ENCODE measurements at places on chromosomes 2 and 18.

DNA sequence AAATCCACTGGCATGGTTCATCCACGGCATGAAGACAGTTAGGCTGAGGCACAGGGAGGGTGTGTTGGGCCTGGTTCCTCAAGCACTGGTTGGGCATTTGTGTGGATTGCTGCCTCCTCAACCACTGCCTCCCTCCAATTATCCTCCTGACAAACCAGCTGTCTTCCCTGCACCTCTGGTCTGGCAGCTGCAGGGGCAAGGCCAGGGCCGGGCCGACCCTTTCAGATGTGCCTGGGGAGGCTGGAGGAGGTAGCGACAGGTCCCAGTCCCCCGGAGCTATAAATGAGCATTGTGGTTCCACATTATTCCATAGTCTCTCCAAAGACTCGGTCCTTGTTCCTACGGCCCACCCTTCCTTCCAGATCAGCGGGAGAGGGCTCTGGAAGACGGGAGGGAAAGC is 86.2 kb downstream of the MBP start:
- no peak for DNase-seq

DNA sequence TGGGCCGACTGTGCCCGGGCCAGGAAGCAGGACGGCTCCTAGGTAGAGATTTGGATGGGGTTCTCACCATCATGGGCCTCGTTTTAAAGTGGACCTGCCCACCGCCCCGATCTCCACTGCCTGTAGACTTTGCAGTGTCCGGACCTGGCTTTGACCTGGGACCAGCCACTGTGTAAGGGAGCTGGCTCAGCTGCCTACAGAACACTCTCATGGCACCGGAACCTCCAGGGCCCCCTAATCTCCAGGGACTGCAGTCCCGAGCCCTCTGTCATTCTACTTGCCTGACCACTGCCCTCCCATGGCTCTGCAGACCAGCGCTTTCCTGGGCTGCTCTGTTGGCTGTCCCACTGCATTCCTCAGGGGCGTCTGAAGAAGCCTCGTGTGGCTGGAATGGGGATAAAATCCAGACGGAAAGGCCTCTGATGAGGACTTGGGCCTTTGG is 120.8 kb downstream of the GLI2 start:
- no peak for DNase-seq

DNA sequence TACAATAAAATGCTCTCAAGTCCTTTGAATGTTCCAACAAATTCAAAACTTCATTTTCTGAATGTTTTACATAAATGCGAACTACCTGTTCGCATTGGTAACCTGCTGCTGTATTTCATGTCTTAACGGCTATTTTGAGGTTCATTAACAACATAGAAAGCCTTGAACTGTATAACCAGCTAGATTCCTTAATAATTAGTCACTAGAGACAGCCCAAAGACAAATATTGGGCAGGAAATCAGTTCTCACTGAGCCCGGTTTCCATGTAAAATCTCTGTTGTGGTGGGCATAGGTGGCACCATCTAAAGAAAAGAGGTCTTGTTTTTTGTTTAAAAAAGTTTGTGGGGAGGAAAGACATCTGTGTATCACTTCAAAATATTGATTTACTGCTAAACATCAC is 29.2 kb downstream of the PDIA6 start:
- DNase-seq: no peak

DNA sequence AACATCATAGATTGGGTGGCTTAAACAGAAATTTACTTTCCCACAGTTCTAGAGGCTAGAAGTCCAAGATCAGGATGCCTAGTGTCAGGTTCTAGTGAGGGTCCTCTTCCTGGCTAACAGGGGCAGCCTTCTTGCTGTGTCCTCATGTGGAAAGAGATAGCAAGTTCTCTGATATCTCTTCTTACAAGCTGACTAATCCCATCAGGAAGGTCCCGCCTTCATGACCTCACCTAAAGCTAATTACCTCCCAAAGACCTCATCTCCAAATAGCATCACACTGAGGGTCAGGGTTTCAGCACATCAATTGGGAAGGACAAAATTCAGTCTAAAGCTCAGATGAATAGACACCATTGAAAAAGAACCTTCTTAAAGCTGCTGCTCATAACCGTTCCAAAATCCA is 22.9 kb downstream of the ACVR1 start:
- no peak for DNase-seq

GRCh38 chr2:232073026-232073425 is 111.5 kb downstream of the DIS3L2 start:
- no peak for DNase-seq

DNA sequence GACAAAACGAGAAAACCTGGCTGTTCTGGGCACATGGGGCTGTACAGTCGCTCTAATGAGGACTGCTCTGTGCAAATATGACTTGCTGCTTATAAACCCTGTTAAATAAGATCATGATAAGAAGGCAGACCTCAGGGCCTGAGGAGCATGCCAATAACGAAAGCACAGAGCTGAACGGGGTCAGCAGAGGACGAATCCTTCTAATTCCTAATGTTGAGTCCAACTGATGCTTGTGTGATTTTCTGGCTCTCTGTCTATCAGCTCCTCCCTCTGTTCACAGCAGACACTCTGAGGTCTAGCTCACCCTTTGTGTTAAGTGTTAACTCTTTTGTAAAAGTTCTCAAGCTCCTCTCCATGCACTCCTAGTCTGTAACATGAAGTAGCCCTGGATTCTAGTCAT is 167.2 kb upstream of the REV1 start:
- DNase-seq: no peak

GRCh38 chr18:31213641-31214040 is 51.0 kb upstream of the DSC1 start:
- no peak for DNase-seq

DNA sequence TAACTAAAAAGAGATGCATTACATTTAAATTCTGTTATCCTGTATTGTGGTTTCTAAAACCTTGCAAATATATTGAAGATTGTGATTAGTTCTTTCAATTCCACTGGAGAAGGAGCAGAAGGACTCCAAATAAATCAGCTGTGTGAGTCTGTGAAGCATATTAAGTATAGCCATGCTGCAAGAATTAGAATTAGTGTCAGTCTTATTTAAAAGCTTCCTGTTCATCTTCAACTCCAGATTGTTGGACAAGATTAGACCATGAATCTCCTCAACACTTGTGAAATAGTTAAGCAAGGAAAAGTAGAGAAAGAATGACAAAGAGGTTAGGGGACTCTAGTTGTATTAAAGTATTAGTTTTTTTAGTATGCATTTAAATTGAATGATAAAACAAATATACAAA is 92.5 kb upstream of the LRP1B start:
- DNase-seq: no peak

DNA sequence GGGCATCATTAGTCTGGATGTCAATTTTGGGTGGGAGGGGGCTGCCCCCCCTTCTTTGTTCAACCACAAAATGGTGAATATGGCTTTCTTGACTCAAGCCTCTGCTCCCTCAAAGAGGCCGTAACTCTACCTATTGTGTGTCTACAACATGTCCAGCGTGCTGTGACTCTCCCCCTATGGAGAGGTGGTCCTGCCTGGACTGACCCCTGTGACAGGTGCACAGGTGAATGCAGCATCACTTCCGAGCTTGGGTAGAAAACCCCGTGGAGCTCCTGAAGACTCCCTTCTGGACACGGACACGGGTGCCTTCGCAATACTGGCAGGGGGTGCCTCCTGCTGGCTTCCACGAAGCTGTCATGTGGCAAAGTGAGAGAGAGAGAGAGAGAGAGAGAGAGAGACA is 397.8 kb downstream of the GALR1 start:
- no peak for DNase-seq

DNA sequence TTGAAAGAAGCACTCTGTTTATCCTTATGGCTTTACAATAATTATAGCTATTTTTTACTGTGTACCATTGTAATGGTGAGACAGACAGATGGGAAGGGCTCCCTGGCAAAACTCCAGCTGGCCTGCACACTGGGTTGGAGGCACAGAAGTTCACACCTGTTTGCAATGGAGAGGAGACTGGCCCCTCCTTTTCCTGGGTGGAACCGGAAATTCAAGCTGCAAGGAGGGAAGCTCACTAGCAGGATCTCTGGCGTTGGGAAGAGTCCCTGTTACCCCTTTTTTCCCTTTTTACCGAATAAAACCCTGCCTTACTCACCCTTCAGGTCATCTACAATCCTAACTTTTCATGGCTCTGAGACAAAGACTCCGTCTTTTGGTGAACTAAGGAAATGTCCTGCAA is 100.3 kb upstream of the TFPI start:
- no peak for DNase-seq

DNA sequence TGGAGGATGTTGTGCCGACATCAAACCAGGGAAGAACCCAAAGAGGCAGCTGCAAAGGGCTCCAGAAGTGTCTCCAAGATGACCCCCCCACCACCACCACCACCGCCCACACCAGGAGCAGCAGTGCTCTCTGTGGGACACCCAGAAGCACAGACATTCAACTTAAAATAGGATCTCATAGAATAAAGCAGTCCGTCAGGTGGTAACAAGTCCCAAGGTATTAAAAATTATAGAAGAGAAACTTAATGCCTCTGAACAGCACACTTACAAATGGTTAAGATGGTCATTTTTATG is 155.5 kb upstream of the ID2 start:
- no peak for DNase-seq

DNA sequence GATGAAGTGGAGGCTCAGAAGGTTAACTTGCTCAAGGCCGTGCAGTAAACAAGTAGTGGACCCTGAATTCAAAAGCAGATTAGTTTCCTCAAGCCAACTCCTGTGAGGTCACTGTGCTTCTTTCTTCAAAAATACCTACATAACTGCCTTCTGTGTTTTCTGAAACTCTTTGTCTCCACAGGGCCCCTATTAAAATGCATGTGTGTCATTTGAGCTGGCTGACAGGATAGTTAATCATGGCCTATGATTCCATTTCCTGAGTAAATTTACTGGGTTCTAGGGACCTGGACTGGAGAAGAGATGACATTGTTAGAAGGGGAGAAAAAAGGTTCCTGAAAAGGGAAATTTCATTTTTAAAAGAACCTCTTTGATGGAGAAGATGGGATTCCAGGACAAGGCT is 12.9 kb upstream of the DTNA start:
- no peak for DNase-seq

DNA sequence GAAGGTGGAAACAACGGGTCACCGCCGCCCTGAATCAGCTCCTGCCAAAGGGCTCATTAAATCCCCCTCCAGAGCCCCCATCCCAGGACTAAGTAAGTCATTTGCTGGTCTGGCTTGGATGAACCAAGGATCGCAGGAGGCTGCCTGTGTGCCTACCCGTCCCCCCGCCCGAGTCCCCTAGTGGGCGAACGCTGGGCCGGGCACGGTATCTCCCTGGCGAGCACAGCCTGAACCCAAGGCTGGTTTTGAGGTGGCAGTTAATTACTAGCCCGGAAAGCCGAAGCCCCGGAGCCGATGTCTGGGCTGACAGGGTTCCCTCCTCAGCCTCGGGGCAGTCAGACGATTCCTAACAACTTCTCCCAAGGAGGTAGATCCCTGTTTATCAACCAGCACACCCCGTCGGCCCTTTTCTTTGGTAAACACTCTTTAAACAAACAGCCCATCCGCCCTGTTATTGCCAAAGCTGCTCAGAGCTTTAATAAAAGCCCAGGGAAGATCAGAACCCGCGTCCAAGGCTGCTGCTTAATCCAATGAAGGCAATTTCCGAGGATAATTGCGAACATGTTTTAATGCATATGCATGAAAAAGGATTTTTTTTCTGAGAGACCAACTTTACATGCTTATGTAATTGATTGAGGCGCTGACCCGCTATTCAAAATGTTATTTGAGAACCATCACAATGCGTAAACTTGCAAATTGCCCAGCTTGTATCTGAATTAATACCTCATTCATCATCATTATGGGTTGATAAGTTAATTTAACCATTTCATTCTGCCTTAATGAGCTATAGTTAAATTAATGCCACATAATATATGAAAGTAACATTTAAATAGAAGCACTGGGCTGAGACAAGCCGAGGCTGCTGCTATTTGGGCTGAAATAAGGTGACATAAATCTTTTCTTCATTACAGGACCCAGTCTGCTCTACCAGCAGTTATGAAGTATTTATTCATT is 10.5 kb downstream of the EVX2 start:
- peak; percentile 34 for DNase-seq

DNA sequence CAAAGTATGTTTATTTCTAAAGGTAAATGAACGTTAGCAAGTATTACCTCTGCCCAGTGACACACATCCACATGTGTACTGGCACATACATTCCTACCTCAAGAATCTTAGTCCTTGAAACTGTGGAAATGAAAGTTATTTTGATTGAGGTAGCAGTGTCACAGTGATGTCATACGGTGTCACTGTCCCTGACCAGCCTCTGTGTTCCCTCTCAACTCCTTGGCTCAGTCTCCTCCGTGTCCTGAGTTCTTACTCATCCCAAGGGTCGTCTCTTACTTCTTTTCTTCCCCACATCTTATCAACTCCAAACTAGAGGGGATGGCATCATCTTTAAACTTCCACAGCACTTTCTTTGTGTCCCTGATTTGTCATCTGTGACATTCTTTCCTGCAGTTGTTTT is 3.3 kb downstream of the NCK2 start:
- DNase-seq: no peak

DNA sequence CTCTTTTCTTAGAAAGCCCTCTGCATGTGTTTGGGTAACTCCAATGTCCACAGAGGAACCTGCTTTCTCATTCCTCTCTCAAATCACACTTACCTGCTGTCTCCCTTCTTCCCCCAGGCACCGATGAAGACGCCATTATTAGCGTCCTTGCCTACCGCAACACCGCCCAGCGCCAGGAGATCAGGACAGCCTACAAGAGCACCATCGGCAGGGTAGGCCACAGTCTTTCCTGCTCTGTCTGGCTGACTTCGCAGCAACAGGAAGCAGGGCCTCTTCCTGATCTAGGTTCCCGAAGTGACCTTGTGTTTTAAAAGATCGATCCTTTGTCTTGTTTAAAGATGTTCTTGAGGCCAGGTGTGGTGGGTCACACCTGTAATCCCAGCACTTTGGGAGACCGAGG is 25.0 kb upstream of the GMCL1 start:
- DNase-seq: no peak

- no peak for DNase-seq
Observed at GRCh38 chr2:227861011-227861410, 10.4 kb upstream of the DAW1 start.

DNA sequence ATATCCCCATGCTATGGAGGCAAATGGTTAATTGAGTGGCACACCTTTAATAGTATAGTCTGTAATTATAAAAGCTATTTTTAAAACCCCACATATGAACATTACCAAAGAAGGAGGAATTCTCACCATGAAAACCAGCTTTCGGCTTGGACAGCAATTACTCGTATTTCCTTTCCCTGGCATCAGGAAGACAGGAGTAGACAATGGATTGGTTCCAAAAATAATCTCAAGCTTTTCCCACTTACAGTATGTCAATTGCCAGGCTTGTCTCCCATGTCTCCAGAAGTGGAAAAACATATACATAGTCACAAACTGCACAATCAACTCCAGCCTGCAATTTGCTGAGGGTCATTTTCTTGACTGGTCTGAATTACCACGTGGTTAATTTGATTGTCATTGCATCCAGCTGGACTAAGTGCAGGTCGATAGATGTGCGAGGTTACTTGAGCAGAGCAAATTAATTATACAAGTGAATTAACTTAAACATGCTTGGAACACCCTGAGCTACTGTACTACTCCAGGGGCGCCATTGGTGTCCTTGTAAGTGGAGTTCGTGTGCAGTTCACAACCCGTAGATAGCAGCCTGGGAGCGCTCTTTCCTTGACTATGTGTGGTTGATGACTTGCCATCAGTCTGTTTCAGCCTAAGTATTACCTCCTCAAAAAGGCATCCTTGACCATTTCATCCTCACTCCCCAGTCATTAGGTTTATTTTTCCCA is 124.3 kb upstream of the PELI1 start:
- no peak for DNase-seq

GRCh38 chr2:169095621-169096105 is 26.3 kb downstream of the DHRS9 start:
- no peak for DNase-seq
